Tibial artery (tissue), 4 donors: ENCODE measurements at places on chromosomes 11 and 22.
A peak's percentile ranks its signal among the peaks of the same experiment; 100 is the strongest.

DNA sequence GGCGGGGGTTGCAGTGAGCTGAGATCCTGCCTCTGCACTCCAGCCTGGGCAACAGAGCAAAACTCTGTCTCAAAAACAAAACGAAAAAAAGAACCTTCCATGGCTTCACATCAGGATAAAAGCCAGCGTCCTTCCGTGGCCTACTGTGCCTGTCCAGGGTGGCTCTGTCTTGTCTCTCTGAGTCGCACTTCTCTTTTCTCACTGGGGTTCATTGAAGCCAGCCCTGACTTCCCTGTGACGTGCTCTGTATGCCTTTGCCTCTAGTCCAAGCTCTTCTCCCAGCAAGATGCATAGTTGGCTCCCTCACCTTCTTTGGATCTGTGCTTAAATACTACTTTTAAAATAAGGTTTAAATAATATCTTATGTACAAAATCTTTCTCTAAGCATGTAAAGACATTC, 11.6 kb downstream of the ATXN10 start:
- DNase-seq: no peak

DNA sequence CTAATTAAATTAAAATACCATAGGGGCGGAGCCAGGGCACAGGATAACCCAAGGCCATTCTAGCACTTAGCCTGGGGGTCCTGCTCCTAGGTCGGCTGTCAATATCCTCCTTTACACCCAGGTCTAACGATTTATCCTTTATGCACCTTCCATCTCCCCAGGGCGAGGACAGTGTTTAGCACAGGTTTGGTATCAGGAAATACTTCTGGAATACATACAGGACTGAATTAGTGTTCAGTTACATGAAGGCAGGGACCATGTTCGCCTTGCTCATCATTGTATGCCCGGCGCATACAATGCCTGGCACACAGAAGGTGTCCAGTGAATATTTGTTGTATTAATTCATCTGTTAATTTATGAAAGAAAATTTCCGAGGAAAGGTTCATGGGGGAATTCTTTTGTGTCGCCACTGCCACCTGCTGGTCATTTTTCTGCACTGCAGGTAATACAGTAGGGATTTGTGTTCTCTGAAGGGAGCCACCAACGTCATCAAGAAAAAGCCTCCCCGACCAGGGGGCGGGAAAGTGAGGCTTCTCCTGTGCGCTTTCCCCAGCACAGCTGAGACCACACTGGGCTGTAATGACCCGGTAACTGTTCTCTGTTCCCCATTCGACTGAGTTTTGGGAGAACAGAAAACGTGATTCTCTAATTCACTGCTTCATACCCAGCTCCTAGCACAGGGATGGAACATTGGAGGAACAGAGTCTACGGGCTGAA, 68.7 kb upstream of the ASPHD2 start:
- DNase-seq: peak; percentile 70

DNA sequence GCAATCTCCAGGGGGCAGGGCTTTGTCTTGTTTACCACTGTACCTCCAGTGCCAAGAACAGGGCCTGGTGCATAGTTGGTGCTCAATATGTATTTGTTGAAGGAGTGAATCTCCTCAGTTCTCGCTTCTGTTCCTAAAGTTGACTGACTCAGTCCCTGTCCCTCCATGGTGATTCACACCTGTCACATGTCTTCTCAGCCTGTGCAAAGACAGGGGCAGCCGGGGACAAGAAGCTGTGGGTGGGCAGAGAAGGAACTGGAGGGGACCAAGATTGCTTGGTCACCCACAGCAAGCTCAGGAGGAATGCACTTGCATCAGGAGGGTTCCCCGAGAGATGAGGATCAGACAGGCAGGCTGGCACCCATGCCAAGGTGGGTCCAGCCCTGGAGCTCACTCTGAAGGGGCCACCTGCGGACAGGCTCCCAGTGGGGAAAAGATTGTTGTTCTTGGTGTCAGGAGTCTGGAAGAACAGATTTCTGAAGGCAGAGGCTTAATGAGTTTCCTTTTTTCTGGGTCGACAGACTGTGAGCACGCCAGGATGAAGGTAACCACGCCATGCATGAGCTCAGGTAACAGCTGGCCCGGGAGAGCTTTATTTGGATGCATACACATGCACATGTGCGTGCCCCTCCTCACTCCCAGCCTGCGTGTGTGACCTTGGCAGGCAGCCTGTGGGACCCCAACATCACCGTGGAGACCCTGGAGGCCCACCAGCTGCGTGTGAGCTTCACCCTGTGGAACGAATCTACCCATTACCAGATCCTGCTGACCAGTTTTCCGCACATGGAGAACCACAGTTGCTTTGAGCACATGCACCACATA, 16.9 kb downstream of the IL17RA start:
- DNase-seq: peak; percentile 53

DNA sequence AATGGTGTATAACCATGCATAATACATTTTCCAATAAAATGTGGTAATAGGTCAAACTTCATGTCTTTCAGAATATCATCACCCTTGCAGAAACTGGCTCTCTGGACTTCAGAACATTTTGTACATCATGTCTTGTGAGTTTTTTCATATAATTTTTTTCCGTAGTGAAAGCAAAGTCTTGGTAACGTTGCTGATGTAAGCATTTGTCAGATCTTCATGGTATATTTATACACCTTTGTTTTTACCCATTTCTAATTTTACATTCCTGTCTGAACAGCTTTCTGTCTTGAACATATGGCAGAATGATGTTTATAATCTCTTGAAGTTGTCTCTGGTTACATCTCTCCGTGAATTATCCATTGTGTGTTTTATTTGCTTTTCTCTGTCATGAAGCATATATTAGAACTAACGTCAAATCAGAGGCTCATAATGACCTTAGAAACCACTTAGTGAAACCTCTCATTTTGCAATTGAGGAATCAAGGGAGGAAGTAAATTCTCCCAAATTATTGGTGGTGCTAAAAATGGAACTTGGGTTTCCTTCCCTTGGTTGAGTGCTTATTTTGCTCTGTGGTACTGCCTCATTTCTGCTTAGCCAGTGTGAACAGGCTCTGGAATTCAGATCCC, 37.4 kb downstream of the CSRP3 start:
- DNase-seq: no peak

DNA sequence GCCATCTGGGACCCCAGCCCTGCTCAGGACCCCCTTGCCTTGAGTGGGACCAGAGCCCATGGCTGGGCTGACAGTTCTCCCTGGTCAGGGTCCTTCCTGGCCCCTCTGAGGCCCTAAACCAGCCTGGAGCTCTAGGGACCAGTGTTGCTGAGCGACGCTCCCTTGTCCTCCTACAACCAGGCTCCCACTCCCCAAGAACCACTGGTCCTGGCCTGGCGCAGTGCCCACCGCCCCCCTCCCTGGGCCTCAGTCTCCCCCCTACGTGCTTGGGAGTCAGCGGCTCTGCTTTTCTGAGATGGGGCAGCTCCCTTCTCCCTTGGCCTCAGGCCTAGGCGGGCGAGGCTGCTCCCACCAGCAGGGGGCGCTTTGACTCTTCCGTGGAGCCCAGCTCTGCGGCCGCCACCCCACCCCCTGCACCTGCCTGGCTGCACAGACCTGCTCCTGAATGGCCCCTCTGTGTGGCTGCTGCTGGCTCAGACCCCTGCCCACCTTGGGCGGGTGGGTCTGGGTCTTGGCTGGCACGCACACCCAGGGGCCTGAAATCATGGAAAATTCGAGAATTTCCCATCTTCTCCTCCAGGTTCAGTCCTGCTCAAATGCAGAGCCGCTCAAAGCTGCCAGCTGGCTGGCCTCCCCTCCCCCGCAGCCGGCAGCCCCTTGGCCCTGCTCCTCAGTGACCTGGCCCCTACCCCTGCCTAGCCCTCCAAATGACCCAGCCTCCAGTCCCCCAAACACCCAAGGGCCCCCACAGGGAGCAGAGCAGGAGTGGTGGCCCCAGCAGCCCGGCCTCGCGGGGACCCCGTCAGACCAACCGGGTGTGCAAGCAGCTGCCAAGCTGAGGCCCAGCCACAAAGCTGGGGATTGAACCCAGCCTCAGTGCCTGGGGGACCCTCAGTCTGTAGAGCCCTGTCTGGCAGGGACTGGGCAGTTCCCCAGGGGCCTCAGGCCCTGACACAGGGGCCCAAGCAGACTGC, 9.1 kb downstream of the PRR33 start:
- peak; percentile 84 for DNase-seq

DNA sequence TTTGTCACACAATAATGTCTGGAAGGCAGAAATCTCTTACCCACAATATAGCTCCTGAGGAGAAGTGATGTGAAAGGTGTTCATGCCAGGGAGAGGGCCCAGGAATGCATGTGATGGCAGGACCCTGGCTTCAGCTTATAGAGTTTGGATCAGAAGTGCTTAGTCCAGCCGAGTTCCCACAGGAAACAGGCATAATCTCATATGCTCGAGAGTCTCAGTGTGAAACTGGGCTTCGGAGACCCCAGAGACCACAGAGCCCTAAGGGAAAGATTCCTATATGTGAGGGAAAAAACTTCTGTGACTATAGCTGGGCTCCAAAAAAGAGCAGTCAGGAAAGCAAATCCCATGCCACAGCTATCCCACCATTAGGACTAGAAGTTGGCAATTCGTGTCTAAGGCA, at the start of gene OR52N5:
OR52N5 (minus strand) TSS at position 101 of the 400 bp plus-strand sequence. CDS start 4,721 bp downstream, outside the sequence.
- DNase-seq: no peak

DNA sequence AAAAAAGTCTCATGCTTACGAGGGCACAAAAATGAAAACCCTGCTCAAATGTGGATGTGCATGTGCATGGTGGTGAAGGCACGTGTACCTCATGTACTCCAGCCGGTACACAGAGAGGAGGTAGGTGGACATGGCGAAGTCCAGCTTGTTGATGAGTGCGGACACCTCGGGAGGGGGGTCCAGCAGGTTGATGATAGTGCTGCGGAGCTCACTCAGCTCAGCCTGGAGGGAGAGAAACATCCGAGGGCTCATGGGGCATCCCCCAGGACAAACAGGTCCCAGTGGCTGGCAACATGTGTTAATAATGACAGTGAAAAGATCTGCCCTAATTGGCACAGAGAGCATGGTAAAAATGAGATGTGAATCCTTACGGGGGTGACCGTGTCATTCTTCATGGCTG, 9.2 kb upstream of the SERPIND1 start:
- DNase-seq: no peak

- no peak for DNase-seq
These were observed at the start of gene RIN1 for GRCh38 chr11:66336234-66337102. Gene RIN1 (minus strand): TSS chr11:66336434. CDS start chr11:66336402, 32 bp downstream.

DNA sequence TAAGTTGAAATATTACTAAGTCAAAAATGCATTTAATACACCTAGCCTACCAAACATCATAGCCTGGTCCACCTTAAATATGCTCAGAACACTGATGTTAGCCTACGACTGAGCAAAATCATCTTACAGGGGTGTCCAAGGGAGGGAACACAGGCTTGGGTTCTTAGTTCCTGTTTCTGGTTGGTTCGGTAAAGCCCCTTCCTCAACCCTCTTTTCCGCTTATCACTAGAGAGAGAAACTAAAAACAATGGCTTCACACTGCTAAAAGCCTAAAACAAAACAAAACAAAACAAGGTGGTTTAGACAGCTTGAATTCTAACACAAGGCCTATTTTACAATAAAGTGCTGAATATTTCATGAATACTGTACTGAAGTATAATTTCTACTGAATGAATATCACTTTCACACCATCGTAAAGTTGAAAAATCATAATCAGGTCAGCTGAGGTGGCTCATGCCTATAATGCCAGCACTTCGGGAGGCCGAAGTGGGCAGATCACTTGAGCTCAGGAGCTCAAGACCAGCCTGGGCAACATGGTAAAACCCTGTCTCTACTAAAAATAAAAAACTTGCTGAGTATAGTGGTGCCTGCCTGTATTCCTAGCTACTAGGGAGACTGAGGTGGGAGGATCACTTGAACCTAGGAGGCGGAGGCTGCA, 118.0 kb downstream of the SIK3 start:
- no peak for DNase-seq

- DNase-seq: no peak
These were observed 11.7 kb downstream of the LRP4 start for GRCh38 chr11:46906609-46907041.
